ENCODE measurements at places on chromosomes 5 and 9.

- no peak for DNase-seq
Measured at GRCh38 chr5:2805080-2805479, 53.6 kb upstream of the IRX2 start.

DNA sequence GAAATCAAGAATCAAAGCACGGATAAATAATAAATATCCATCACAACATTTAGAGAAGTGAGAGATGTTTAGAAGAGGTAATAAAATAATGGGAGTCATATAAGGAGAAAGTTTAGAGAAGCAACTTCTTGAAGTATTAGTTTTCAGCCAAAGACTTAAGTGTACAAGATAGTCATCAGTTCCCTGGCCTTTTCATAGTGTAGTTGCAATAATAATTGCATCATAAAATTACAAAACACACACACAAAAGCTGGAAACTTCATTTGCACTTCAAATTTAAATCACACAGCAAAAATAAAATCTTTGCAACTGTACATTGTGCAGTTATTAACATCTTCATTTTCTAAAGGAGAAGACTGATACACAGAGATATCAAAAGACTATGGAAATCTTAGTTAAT lies 319.1 kb upstream of the RGMB start:
- DNase-seq, result no peak

GRCh38 chr5:142842994-142843905 lies 73.1 kb downstream of the ARHGAP26 start:
- no peak for DNase-seq

DNA sequence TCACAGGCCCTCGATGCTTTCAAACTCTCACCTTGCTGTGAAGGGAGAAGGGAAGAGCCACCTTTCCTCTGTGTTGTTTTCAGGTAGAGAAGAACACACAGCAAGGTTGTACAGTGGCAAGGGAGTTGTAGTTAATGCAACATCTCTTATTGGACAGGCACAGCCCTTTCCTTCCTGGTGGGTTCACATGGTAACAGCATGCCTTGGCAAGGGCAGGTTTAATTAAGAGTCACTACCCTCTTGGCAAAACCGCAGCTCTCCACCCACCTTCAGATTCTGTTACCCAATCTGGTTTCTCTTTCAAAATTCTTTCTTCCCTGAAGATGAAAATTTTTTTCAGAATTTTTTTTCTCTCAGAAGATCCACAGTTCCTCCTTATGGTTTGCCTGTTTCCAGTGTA lies 253.1 kb downstream of the TLR4 start:
- no peak for DNase-seq

GRCh38 chr9:109551651-109552050 lies 53.5 kb upstream of the PTPN3 start:
- DNase-seq, result no peak

DNA sequence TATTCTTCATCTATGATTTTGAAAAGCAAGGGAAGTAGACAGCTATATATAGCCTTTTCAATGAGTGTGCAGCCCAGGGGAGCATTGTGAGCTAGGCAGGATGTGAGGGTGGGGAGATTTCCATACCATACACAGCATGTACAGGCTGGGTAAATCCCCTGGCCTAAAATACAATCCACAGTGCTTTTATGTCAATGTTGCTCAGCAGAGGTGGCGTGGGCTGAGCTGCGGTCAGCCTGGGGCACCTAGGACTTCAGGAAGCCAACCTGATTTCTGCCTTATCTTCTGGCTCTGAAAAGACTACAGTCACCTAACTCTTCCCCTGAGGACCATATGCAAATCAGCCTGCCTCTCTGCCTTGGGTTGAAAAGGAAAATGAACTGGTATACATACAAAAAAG lies 6.3 kb upstream of the GARIN3 start:
- no peak for DNase-seq

- DNase-seq, result no peak
Measured at GRCh38 chr9:111271481-111272080, 58.4 kb downstream of the OR2K2 start.

DNA sequence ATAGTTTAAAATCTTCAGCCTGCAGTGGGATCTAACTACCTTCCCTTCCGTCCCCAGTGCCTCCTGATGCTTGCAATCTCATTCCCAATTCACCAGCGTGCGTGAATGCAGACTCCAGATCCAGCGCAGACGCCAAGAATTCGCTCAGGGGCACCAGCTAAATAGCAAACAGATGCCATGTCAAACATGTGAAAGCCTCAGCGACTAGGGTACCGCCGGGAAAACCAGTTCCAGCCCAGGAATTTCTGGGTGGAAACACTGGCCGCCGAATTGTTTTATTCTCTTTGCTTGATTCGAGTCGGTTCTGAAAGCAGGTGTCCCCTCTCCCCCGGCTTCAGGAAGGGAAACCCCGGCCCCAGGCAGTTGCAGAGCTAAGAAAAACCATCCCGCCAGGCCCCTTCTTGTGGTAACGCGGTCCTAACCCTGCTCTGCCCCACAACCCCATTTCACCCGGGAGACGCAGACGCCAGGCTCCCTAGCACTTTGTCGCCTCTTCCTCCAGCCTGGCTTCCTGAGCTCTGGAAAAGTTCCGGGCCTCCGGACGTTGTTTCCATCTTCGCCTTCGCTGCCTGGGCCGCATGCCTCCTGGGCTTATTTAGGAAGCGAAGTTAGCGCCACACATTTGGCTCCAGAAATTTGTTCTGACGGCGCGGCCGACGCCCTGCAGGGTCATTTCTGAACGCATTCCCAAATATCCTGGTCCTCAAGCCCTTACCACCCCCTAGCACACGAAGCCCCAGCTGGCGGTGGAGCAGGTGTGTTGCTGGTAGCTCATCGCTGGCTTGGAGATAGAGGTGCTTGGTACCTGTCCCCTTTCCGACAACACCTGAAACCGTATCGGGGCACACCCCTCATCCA lies 665 bp upstream of the LVRN start:
- no peak for DNase-seq

DNA sequence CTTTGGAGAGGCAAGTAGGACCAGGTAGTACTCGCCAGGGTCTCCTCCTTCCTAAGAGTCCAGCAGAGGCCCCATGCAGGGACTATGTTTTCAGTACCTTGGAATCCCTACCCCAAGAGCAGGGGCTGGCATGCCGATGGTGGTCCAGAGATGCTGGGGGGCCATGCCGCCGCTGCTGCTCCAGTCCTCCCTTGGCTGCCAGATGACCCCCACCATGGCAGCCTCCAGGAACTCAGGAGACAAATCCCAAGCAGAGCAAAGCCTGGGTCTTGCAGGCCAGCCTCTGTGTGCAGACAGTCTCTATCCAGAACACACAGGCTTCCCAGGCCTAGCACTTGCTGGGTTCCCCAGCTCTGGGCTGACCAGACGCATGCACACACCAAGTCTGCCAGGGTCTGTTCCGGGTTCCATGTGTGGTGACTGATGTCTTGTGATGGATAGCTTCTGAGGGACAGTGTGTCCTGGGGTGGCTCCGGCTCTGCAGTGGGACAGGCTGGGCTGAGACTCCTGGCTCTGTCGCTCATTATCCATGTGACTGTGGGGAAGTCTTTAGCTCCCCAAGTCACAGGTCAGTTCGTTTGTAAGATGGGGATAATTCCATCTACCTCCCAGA lies 127.3 kb downstream of the CRB2 start:
- DNase-seq, result no peak

GRCh38 chr5:18000744-18001143 lies 366.5 kb downstream of the TAF11L14 start:
- no peak for DNase-seq

Data from mucosa of gallbladder (tissue), 1 donor.